ENCODE measurements at places on chromosomes 3 and 15. TPM values are rescaled to one million over a fixed set of nuclear protein-coding genes. Genes with fewer than 3 reads are reported as not detected.

- peak; percentile 72 for DNase-seq
Measured at GRCh38 chr3:63067999-63068645, 192.9 kb upstream of the CADPS start.

DNA sequence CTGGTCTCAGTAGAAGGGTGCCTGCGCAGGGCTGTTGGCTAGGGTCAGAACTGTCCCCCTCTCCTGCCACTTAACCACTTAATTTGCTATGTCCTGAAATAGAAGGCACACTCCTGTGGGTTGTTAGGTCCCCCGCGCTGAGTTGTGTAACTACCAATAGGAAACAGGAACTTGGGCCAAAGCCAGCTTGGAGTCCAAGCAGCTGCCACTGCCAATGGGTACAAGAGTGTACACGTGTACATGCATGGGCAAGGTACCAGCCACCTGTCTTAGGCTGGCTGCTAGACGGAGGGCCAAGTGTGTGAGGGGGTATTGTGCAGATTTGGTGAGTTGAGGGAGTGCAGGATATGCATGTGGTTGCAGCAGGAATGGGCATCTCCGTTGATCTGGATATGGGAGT lies 29.7 kb upstream of the POLG start:
- no peak for DNase-seq

GRCh38 chr15:58748040-58748851 lies 1.3 kb downstream of the ADAM10 start:
- DNase-seq, result peak; percentile 49

DNA sequence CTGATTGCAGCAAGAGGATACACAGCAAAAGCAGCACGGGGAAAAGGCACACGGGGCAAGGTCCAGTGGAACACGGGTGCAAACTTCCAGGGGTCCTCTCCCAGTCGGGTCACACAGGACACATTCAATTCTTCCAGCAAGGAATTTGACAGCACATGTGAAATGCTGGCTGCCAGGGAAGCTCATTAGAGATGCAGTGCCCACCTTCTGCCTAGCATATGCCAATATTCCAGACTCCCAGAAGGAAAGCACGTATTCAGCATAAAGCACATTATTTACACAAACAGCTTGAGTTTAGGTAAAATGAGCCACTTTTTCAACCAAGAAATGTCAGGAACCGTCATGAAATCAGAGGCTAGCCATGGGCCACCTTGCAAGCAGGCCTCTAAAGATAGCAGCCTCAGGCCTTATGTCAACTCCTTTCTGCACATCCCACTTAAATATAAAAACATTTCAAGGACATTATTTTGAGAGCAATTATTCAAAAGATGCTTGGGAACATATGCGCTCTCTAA lies 19.3 kb downstream of the MYO5C start:
- no peak for DNase-seq

- peak; percentile 0 for DNase-seq
Measured at GRCh38 chr3:84959470-84960271, 882 bp downstream of the CADM2 start.

GRCh38 chr3:119620899-119621298 lies 23.2 kb downstream of the PLA1A start:
- DNase-seq, result no peak

DNA sequence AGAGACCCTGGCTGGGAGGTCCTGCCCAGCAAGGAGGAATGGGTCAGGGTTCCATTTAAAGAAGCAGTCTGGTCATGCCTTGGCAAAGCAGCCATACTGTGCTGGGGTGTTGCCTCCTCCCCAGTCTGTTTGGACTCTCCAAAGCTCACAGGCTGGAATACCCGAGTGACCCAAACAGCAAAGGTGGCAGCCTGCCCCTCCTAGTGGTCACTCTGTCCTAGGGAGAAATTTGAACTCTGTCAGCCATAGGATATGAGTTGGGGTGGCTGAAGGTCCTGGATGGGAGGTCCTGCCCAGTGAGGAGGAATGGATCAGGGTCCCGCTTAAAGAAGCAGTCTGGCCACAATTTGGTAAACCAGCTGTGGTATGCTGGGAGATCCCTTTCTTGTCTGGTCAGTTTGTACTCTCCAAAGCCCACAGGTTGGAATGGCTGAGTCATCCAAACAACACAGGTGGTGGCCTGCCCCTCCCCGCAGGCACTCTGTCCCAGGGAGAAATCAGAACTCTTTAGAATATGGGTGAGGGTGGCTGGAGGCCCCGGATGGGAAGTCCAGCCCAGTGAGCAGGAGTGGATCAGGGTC lies 45.0 kb downstream of the CCR1 start:
- DNase-seq, result no peak

GRCh38 chr3:103389356-103389755 lies 954.5 kb downstream of the ZPLD1 start:
- DNase-seq, result no peak

DNA sequence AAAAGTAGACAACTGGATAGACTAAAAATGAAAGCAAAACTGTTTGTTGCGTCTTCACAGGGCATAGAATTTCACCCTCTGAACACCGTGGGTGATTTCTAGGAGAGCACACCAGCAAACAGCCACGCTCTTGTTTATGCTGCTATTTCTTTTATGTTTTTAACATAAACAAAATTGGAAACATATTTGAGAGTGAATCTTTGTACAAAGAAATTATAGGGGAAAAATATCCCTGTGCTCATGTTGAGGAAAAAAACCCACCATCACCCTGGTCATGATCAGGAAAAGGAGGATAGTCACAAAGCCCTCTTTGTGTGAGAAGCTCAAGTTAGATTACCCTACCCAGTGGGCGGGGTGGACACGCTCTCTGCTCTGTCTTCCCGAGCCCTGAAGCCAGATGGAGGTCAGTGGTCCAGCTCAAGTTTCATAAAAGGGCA lies 313.3 kb downstream of the SATB1 start:
- DNase-seq, result peak; percentile 54

DNA sequence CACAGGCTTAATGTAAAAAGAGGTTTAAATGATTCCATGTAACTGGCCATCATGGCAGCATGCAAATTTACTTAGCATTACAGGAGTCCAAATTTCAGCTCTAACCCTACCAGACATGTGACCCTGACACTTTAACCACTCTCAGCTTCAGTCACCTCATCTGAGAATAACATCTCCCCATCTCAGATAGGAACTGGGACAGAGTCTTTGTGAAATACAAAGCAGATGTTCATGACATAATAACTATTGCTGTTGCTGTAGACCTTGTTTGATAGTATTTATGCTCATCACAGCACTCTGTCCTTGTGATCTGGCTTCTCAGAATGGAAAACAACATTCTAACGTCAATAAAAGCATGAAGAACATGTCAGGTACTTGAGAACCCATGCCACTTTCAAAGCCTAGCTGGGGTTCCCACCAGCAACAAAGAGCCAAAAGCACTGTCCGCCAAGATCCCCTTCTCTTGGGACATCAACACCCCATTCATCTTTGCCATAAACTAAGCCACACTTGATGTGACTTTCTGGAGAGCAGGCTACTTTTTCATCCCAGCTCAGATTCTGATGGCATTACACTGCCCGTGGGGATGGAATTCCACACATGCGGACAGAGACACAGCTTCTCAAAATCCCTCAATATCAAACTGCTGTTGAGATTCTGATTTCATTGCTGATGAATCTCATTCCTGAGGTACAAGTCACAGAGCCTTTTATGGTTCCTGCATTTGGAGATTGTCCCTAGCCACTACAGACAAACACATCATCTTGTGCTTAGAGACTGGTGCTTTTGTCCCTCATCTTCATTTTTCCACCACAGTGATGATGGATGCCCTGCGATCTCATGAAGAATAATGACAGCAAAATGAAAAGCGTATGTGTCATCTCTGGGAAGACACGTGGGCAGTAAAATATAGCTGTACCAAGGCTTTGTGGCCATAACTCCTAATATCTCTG lies 202.7 kb downstream of the TNIK start:
- DNase-seq, result peak; percentile 77

- no peak for DNase-seq
Measured at GRCh38 chr3:114721209-114721608, 425.9 kb downstream of the ZBTB20 start.

DNA sequence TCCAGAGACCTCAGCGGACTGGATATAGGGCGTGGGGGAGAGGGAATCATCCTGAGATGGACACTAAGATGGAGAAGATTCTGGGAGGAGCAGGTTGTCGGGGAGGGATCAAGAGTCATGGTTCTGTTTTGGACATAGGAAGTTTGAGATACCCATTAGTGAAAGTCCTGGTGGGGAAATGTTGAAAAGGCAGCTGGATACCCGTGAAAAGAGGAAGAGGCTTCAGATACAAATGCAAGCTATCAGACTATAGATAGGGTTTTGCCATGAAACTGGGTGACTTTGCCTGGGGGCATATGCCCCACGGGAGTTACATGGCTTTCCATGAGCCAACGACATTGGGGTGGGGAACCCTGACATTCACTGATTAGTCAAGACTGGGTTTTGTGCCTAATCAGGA lies 1.1 kb upstream of the GPR62 start:
- DNase-seq, result no peak

- DNase-seq, result no peak
Measured at GRCh38 chr3:59284926-59285325, 235.1 kb upstream of the CFAP20DC start.

GRCh38 chr15:47541562-47541961 lies 175.7 kb upstream of the SEMA6D start:
- DNase-seq, result no peak

- peak; percentile 46 for DNase-seq
Measured at GRCh38 chr15:40392986-40393948, 10.7 kb downstream of the KNSTRN start.

DNA sequence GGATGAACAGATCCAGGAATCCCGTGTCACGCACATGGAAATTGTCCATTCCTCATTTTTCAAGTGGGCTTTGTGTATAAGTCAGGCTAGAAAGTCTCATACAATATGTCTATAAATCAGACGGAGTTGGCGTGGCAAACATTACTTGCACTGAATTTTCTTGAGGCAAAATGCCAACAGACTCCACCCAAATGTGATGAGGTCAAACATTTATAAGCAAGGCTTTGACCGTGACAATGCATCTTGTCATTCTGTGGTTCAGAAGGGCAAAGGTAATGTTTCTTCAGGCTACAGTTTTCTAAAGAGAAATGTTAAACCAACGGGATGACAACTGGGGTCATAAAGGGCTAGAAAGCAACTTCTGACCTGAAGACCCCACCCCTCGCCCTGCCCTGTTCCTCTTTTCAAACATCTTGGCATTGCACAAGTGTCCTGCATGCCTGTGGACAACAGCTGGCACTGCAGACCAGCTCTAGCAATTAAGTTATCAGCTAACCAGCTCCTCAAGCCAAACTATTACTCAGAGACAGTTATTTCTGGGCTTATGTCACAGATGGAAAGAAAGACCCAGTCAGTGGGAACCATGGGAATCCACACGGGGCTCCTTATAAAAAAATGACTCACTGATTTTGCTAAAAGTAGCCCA lies 36.5 kb upstream of the SPTBN5 start:
- peak; percentile 97 for DNase-seq

DNA sequence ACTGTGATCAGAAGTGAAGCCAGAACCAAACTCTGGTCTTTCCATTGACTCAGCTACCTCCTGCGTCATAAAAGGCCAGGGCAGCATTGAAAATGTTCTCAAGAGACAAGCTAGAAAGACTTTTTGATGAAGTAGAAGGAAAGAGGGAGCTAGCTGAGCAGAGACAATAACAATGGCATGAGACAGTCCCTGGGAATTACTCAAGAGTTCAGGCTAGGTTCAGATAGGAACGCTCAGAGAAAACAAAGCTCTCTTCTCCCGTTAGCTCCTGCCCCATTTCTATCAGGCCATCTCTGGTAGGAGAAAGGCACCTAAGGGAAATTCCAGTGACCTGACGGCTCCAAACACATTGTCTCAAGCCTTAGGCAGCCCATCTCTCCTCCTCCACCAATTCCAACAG lies 7.0 kb upstream of the OXTR start:
- peak; percentile 92 for DNase-seq

DNA sequence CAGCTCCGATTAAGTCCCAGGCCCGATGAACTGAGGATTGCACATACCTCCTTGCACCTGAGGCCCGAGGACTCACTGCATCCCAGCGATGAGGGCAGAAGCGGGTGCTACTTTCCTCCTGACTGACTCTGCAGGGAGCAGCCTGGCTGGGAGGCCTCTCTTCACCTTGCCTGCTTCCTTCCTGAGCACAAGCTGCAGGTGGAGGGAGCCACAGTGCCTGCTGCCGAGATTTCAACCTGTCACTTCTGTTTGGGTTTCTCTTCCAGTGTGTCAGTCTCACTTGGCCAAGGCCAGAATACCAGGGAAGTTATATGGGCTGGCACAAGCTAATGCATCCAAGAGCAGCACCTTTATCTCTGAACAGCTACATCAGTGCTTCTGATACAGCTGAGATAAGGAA lies 185.4 kb downstream of the NTRK3 start:
- DNase-seq, result no peak

- DNase-seq, result no peak
Measured at GRCh38 chr15:98787936-98788757, 139.8 kb downstream of the IGF1R start.

DNA sequence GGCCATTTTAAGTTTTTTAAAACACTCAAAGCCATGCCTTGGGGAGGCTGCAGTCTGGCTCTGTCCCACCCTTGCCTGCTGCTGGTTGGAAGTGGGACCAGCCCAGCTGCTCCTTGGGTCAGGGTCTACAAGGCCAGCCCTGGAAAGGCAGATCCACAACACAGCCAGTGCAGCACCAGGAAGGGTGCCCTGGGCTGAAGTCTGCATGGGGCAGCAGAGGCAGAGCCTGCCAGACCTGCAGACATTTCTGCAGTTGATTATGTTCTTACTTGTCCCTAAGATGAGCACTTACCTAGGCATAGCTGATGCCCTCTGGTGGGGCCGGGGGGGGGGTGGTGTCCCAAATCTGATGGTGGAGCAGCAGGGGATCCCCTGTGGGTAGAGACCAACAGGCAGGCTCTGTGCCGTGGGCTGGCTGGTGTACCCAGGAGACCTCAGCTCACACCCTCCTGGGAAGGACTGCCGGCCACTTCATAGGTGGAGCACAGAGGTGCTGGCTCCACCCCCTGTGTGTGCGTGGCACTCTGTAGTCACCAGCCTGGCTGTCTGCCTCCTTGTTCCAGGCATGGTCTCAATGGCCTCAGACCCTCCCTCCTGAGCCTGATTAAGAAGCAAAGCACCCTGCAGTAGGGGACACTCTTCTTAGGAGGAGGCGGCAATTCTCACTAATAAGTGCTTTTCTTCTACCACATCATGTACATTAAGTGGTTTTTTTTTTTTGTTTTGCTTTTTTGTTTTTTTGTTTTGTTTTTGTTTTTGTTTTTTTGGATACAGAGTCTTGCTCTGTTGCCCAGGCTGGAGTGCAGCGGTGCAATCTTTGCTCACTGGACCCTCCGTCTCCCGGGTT lies 97.4 kb upstream of the KLF13 start:
- peak; percentile 22 for DNase-seq

Gene OGG1
- total RNA-seq, result 36.5 TPM

Gene CGNL1
- total RNA-seq, result 0.13 TPM

Gene PYDC2
- total RNA-seq, result not detected

Gene ISL2
- 2.8 TPM for total RNA-seq

Gene PDZRN3
- 35.6 TPM for total RNA-seq

Gene PLA2G4D
- total RNA-seq, result not detected

Gene CFAP100
- not detected for total RNA-seq

Gene GOLGA6L26
- total RNA-seq, result not detected

Gene MEX3B
- 11.4 TPM for total RNA-seq

Gene FBXW12
- not detected for total RNA-seq

Gene ECE2
- not detected for total RNA-seq

Gene SAMMSON
- total RNA-seq, result not detected
